ENCODE measurements at places on chromosomes 6 and 20.

GRCh38 chr20:11235058-11235457 is 561.3 kb upstream of the JAG1 start:
- no peak overlapping the region for H3K27ac ChIP-seq
- no peaks in the 10 kb centered on the region for H3K36me3 ChIP-seq
- no peaks in the 10 kb centered on the region for H3K27me3 ChIP-seq
- no peaks in the 10 kb centered on the region for H3K4me1 ChIP-seq

DNA sequence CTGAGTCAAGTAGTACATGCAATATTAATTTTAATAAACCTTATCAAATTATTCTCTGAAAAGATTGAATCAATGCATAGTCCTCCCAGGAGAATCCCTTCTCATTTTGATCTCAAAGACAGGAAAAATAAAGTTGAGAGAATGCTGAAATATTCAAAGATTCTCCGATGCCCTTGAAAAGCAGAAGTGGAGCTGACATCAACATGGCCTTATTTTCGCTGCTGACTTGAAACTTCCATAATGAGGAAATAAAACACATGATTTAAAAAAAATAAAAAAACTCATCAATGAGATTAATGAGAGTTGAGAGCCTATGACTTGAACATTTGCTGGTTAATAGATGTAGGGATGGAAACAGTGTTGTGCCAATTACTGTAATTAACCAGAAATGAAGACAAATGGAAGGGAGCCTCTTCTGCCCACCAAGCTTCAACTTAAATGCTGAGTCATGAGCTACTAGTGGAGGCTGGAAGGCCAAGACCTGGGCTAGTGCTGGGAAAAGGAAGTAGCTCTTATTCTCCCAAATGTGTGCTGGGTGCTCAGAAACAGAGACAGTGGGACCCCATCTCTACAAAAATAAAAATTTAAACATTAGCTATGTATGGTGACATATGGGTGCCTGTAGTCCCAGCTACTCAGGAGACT is 139.9 kb downstream of the BFSP1 start:
- DNase-seq: no peak
- peaks cover 8% of the 10 kb centered on the region for H3K27me3 ChIP-seq
- no peaks in the 10 kb centered on the region for H3K36me3 ChIP-seq
- H3K27ac ChIP-seq: no peak overlapping the region
- no peak overlapping the region for H3K4me3 ChIP-seq
- no peaks in the 10 kb centered on the region for H3K4me1 ChIP-seq

- no peaks in the 10 kb centered on the region for H3K27me3 ChIP-seq
- no peaks in the 10 kb centered on the region for H3K4me1 ChIP-seq
- no peaks in the 10 kb centered on the region for H3K36me3 ChIP-seq
- no peak overlapping the region for H3K27ac ChIP-seq
- no peak overlapping the region for H3K4me3 ChIP-seq
Measured at GRCh38 chr6:92427453-92427852, 991.9 kb downstream of the EPHA7 start.

DNA sequence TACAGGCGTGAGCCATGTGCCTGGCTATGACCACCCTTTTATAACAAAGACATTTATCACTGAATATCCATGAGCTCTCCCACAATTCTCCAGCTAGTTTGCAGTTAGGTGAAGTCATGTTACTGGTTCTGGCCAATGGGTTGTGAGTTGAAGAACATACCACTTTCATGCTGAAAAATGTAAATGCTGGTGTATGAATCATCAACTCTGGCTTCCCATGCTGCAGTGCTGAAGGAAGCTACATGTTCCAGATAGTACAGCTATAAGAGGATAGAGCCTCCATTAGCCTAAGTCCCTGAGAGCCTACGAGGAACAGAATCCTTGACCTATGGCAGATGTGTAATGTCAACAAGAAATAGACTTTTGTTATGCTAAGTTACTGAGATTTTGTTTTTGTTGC is 180.4 kb downstream of the BTBD9 start:
- no peak for DNase-seq
- H3K36me3 ChIP-seq: peaks cover 2% of the 10 kb centered on the region
- no peak overlapping the region for H3K4me3 ChIP-seq

DNA sequence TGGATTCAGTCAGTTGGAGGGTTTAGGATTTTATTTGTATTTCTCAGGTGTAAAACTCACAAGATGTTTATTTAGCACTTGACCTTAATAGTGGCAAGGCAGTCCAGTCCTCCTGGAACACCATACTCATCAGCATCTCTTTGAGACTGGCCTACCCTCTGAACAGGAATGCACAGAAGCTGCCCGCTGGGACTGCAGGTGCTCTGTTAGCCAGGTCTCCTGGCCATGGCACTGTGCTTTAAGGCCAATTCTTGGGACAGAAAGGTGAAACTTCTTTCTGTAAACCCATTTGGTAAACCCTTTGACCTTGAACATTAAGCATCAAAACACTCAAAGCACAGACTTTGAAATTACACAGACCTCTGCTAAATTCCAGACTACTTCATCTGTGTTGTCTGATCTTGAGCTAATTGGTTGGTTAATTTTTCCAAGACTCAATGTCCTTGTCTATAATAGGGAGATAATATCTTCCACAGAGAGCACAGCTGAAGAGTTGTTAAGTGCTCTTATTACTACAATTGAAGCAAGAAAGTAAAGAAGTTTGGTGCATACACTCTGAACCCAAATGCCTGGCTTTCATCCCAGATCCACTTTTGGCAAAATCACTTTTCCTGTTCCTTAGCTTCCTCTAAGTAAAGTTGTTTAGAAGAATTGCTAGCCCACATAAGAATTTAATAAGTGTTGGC is 54.9 kb upstream of the NT5E start:
- DNase-seq: no peak
- H3K4me1 ChIP-seq: peaks cover 8% of the 10 kb centered on the region
- no peak overlapping the region for H3K27ac ChIP-seq
- H3K36me3 ChIP-seq: peaks cover 3% of the 10 kb centered on the region
- no peak overlapping the region for H3K4me3 ChIP-seq

- H3K4me1 ChIP-seq: peaks cover 2% of the 10 kb centered on the region
- peaks cover 2% of the 10 kb centered on the region for H3K27me3 ChIP-seq
- H3K4me3 ChIP-seq: no peak overlapping the region
Measured at GRCh38 chr20:57977569-57977968, 250.9 kb downstream of the ANKRD60 start.

GRCh38 chr6:84625506-84625905 is 138.9 kb downstream of the TBX18 start:
- no peaks in the 10 kb centered on the region for H3K27me3 ChIP-seq
- H3K4me1 ChIP-seq: no peaks in the 10 kb centered on the region
- no peak for DNase-seq
- H3K4me3 ChIP-seq: no peak overlapping the region
- H3K36me3 ChIP-seq: no peaks in the 10 kb centered on the region

DNA sequence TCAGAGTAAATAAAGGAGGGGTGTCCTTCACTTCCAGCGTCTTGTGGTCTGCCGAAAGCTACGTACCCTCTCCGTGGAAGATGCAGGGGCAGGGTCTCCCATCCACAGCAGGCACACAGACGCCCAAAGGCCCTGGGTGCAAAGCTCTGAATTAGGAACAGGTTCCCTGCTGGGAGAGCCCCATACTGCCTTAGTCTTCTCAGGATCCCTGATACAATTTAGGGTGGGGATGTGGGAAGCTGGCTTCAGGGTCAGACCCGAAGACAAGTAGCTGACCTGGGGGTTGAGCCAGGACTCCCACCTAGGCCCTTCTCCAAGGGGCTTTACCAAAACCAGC is 74.1 kb downstream of the TTLL2 start:
- H3K27ac ChIP-seq: no peak overlapping the region
- DNase-seq: no peak
- H3K4me3 ChIP-seq: no peak overlapping the region

- peaks cover 9% of the 10 kb centered on the region for H3K4me1 ChIP-seq
- H3K27me3 ChIP-seq: peaks cover 2% of the 10 kb centered on the region
- no peak overlapping the region for H3K4me3 ChIP-seq
- DNase-seq: no peak
- no peaks in the 10 kb centered on the region for H3K36me3 ChIP-seq
- H3K27ac ChIP-seq: no peak overlapping the region
Measured at GRCh38 chr20:44586289-44586911, 4.0 kb downstream of the PKIG start.

DNA sequence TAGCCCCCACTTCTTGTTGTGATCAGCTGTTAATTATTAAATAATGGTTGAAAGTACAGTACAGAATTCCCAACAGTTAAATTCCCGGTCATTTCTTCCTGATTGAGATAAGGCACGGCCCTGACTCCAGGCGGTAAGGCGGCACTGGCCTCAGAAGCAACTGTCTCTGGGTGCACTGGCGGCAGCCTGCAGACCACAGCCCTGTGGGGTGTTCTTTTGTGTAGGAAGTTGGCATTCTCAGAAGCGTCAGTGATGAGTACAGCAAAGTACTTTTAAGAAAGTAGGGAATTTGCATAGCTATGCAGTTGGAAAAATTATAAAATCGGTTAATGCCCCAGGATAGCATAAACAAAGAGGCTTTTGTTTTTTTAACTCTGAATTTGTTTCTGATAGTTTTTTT is 50.5 kb downstream of the SAMD5 start:
- no peak overlapping the region for H3K27ac ChIP-seq
- no peak overlapping the region for H3K4me3 ChIP-seq
- no peaks in the 10 kb centered on the region for H3K36me3 ChIP-seq

- H3K4me3 ChIP-seq: no peak overlapping the region
Measured at GRCh38 chr6:71465096-71465495, 176.5 kb downstream of the OGFRL1 start.

DNA sequence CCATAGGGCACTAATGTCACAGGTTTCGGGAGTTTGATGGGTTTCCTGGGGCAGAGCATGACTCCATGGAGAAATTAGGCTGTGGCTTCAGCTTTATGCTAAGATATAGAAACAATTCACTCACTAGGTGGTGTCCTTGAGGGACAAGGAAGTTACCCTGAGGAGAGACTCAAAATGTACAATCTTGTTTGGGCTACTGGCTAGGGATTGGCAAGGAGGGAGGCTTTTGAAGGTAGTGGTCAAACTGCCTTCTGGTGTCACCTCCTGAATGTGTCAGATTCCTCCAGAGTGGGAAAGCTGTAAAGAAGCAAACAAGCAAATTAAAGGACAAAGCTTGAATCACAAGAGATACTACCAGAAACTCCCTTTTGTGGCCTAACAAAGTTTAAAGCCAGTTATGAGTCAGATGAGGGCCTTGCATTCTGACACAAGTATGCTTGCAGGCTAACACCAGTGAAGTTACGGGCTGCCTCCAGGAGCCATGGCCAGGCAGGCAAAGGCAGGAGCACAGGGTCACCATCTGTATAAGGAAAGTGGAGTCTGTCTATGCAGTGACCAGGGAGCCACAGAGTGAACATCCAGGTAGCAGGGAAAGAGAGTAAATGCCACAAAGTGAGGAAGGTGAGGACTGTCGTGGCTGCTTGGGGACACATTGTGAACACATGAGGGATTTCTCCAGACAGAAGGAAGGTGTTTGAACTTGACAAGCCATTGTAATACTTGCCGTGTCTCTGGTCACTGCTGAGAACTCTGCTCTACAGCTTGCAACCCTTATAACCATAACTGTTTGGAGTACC is 107.7 kb upstream of the DTNBP1 start:
- no peak for DNase-seq
- H3K27ac ChIP-seq: no peak overlapping the region
- H3K36me3 ChIP-seq: no peaks in the 10 kb centered on the region
- no peak overlapping the region for H3K4me3 ChIP-seq
- H3K27me3 ChIP-seq: no peaks in the 10 kb centered on the region

GRCh38 chr6:107894809-107895396 is 63.1 kb downstream of the SEC63 start:
- H3K4me1 ChIP-seq: no peaks in the 10 kb centered on the region
- no peak for DNase-seq
- H3K36me3 ChIP-seq: peaks cover 63% of the 10 kb centered on the region
- no peak overlapping the region for H3K4me3 ChIP-seq
